ENCODE measurements at places on chromosomes 1 and 21. TPM values are rescaled to one million over a fixed set of nuclear protein-coding genes. Genes with fewer than 3 reads are reported as not detected.

The C1orf141 gene
- not detected for polyA plus RNA-seq

The NEGR1 gene
- polyA plus RNA-seq, result 18.1 TPM

DNA sequence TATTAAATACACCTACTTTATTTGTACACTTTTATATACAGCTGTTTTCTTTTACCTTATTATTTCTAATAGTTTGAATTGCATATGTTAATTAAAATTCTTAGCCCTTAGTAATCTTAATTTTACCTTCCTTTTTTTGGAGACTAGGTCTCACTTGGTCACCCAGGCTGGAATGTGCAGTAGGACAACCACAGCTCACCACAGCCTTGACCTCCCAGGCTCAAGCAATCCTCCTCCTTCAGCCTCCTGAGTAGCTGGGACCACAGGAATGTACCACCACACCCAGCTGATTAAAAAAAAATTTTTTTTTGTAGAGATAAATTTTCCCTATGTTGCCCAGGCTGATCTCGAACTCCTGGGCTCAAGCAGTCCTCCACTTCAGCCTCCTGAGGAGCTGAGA lies 15.0 kb upstream of the SDC3 start:
- no peak for DNase-seq

- no peak for DNase-seq
These were observed 781 bp downstream of the TTLL7 start for GRCh38 chr1:83998205-83998497.

GRCh38 chr1:32332290-32333079 lies 3.5 kb downstream of the MARCKSL1 start:
- DNase-seq, result no peak

The C1QA gene
- polyA plus RNA-seq, result 39.3 TPM

DNA sequence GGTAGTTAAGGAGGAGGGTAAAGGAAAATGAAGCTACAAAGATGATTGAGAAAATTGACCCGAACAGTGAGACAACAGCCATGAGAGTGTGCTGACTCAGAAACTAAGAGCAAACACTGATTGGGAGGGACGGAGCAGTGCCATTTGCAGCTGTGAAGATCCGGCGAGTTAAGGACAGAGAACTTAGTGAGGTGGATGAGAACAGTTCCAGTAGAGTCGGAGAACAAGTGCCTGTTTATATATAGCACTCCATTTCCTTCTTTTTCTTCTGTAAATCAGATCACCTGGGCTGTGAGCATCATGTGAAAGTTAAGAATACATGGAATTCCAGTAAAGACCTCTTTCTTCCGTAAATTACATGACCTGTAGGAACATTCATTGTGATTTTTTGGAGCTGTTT lies 145.7 kb downstream of the KCNK2 start:
- DNase-seq, result no peak

The COX20 gene
- 40.5 TPM for polyA plus RNA-seq

The HNRNPCL1 gene
- not detected for polyA plus RNA-seq

The CDCA8 gene
- 7.1 TPM for polyA plus RNA-seq

DNA sequence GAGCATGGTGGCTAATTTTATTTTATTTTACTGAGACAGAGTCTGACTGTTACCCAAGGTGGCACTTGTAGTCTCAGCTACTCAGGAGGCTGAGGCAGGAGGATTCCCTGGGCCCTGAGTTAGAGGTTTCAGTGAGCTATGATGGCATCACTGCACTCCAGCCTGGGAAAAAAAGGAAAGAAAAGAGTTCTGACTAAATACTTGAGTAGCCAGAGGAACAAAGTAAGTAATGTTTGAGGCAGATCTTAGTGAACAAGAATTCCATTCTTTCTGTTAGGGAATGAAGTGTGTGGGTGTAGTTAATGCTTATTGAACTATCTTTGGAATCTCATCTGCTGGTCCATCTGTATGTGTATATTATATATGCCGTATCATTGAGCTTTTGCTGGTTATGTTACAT lies 13.1 kb upstream of the EVI5 start:
- no peak for DNase-seq

- no peak for DNase-seq
These were observed 732.4 kb downstream of the MATN1 start for GRCh38 chr1:29991025-29991424.

The CDA gene
- polyA plus RNA-seq, result 0.52 TPM

- DNase-seq, result no peak
These were observed 7.0 kb upstream of the SLC26A9 start for GRCh38 chr1:205950280-205950679.

The VASH2 gene
- polyA plus RNA-seq, result 34.8 TPM

DNA sequence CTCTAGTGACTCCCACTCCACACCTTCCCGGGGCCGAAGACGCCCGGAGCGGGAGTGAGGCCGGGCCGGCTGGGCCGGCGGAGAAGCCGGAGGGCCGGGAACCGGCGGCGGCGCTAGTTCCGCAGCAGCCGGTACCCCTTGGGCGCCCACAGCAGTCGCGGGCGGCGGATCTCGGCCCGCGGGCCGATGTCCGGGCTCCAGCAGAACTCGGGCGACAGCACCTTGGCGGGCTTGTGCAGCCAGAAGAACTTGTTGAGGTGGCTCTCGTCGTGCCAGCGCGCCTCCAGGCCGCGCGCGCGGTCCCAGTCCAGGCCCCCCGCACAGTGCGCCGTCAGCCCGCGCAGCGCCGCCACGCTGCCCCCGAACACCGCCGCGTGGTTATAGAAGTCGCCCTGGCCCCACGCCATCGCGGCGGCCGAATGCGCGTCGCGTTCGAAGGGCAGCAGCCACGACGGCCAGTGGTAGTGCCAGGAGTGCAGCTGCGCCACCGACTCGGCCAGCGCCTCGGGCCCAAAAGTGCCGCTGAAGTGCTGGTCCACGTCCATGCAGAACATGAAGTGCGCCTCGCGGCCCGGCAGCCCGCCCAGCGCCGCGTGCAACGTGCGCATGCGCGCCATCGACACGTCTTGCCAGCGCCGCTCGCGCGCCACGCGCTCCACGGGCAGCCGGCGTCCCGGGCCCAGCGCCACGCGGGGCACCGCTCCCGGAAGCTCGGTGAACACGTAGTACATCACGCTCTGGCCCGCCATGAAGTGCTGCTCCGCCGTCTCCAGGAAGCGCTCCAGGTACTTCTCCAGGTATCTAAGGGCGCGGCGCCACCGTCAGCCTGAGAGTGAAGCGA lies 14.0 kb downstream of the A3GALT2 start:
- peak; percentile 61 for DNase-seq

All from hindlimb muscle (tissue), 1 donor.